H54 (cell line): ENCODE measurements at places on chromosomes 4 and X.

DNA sequence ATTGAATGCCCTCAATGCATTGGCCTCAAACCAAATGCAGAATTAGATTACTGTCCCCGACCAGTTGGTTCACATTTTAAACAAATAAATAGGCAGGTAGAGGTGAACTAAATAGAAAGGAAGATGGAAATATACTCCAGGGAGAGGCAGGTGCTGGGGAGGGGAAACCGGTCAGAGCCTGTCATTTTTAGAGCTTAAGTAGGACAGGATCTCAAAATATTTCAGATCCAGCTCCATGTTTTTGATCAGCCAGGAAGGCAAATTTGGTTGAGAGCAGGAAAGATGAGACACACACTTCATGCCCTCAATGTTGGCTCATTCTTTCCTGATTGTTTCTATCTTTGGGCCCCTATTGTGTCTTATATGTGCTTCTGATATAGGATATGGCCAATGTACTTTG, 206.7 kb downstream of the SHROOM3 start:
- no peak for DNase-seq

- DNase-seq = peak; percentile 80
Measured at GRCh38 chrX:152904151-152905080, 6.5 kb downstream of the ZNF185 start.

DNA sequence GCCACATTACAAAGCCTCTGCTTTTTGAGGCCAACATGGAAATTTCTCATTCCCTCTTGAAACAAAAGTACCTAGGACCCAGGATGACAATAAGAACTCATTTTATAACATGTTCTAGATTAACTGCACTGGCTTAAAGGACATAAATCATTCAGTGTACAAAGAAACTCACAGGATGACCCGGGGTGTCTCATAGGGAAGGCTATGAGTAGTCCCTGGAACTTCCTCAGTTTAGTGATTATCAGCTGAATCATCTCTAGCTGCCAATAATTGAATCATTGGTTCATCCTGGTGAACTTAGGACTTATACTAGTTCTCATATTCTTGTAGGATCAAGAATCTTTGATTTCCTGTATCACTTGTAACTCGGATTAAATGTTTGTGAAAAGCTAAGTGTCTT, 95.8 kb upstream of the WDR1 start:
- DNase-seq = no peak

DNA sequence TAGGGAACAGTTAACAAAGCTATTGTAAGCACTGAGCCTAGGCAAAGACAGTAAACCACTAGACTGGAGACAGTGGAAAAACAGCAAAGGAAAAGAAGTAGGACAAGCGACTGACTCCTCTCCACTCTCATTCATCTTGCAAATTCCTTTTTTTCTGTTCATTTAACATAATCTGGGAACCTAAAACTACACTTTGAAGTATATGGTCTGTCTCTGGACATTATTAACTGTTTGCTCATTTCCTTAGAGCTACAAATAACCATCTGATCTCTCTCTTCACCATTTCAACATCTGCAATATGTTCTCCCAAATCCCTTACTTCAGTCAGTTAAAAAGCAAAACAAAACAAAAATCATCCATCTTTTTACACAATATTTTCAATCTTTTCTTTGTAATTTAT, 642 bp downstream of the HMGN5 start:
- DNase-seq = no peak

DNA sequence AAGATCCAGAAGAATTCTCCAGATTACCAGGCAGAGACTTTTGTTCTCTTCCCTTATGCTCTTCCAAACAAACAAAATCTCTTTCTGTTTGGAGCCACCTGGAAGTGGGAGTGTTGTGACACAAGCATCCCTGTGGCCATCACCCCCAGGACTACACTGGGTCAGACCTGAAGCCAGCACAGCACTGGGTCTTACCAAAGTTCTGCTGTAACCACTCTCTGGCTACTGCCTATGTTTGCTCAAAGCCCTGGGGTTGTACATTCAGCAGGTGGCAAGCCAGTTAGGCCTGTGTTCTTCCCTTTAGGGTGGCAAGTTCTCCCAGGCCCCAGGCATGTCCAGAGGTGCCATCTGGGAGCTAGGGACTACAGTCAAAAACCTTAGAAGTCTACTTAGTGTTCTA, 43.7 kb upstream of the MAOA start:
- no peak for DNase-seq

DNA sequence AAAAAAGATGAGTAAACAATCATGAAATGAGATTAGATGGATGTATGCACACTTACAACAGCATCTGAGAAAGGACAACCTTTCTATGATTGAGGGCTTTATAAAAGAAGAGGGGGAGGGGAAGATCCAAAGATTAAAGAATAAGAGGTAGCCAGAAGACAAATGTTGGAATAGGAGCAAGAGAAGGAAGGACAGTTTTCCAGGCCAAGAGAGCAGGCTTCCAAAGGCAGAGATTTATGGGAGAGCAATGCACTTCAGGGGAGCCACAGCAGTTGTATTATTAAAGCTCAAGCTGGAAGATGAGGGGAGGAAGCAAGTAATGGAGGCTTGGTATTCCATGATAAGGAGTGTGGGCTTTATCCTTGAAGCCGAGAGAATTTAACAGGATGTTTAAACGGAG, 110.3 kb upstream of the PTPN13 start:
- no peak for DNase-seq

DNA sequence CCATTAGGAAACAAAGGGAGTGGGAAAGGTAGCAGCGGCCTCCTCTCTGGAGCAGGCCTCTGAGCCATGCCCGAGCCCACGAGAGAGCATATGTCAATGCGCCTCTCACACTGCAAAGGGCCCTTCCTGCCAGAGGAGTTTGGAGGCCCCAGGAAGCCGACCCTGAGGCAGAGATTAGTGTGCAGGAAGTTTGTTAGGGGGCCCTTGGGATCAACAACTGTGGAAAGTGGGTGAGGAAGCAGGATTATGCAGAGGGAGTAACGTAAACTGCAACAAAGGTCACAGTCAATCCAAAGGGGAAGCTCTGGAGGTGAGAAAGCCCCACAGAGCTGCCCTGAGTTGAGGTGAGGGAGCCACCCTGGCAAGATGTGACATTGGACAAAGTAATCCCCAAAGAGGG, 17.4 kb downstream of the RTL5 start:
- no peak for DNase-seq

DNA sequence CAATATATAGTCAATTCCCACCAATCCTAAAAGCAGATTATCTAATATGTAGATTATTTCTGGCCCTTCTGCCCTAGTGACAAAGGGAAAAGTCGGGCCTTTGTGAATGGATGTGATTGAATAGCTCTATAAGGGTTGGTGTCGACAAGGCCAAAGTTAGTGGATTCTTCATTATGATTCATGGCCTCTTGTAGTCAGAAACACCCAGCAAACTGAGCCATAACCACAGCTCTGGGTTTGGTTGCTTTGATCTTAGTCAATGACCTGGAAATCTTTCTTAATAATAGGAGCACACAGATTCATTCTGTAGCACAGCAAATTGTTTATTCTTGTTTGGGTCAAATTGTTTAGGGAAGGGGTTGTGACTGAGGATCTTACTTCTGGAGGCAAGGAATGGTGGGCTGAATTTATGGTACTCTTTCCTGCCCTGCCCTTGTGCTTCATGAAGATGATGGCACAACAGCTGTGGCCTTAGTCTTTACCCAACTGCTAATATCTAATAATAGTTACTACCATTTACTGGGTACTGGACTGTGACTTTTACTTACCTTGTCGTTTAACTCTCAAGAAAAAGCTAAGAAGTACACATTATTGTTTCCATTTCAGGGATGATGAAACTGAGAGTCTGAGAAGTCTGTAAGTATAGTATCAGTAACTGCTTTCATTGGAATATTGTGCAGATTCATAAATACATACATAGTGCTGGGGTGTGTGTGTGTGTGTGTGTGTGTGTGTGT, 74.0 kb downstream of the AFF2 start:
- DNase-seq = no peak
